ENCODE measurements at places on chromosomes 2 and 18.

DNA sequence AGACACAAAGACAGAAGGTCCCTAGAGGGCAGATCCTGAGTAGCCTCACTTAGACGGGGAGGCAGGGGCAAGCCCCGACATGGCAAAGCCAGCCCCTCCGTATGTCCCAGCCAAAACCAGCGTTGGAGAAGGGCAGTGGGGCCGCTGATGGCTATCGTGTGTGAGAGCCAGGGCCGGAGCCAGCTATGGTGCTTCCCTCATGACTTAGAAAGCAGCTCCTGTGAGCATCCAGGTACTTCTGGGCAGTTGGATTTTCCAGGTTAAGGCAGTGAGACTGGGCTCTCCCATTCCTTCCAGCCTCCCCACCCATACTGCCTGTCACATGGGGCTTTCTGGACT, 31.2 kb upstream of the ROCK2 start:
- no peak for DNase-seq

GRCh38 chr2:171287036-171287571, 126.4 kb upstream of the TLK1 start:
- DNase-seq, result no peak

DNA sequence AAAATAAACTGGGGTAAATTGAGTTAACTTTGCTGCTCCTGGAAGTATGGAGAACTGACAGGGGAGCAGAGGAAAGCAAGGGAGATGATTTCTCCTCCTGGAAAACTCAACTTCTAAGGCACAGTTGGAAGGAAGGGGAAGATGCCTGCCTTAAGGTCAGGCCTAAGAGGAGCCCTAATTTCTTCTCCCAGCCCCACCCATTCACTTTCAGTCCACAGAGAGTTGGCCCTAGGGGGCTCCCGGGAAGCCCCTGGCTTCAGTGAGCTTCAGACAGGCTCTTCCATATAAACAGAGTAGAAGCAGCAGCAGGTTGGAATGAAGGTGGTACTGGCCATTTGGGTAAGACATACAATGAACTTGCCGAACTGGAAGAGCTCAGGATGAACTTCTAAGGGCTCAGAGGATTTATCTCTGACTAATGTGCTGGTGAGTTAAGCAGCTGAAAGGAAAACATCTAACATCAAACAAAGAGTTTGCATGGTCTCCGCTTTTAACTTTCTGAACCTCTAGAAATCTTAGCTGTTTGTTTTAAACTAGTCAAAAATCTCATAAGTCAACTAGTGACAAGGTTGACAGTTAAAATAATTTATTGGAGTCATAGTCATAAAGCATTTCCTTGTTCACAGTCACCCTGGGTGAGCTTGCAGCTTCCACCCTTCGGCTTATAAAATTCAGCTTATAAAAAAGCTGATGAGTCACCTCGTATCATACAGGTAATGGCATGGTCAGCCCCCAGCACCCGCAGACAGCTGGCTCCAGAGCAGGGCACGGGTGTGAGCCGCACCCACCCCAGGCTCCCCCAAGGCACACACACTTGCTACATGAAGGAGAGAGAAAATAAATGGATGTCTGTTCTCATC, 9.8 kb downstream of the MALL start:
- no peak for DNase-seq

- DNase-seq, result no peak
Measured at GRCh38 chr2:169038338-169038757, 7.2 kb upstream of the ABCB11 start.

GRCh38 chr18:76451396-76452331, 43.4 kb downstream of the ZNF516 start:
- no peak for DNase-seq

DNA sequence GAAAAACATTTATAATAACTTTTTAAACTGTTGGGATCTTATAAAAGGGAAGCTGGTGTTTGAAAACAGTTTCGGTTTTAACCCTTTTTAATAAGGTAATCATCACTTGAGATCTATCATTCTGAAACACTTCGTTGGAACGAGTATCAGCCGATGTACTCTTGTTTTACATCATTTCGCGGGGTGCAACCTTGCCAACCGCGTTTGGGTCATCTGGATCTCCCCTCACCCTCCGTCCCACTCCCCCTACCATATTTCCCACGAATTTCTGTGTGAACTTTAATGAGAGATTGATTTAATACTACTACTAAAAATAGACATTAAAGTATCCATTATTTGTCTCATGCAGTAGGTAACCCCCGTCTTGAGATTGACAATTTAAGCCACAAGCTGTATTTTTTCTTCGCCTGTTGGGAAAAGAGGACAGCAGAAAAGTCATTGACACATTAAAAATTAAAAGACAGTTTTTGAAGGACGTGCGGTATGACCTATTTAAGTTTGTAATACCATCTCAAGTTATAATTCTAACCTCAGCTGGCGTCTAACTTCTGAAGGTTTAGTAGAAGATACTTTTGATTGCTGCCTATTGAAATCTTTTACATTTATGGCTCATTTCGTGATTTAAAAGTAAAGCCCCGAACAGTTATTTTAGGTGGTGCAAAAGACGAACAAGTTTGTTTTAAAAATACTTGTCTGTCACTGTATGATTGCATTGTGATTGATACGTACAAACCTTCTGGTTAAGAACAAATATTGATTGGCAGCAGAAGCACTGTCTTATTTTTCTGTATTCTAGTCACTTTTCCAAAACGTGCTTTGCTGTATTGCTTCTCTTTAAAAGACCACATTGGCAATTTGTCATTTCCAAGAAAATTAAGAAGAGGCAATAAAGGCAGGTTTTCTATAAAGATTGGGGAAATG, 1.5 kb downstream of the CREB1 start:
- DNase-seq, result no peak

GRCh38 chr2:187168720-187169713, 279.0 kb downstream of the CALCRL start:
- no peak for DNase-seq

DNA sequence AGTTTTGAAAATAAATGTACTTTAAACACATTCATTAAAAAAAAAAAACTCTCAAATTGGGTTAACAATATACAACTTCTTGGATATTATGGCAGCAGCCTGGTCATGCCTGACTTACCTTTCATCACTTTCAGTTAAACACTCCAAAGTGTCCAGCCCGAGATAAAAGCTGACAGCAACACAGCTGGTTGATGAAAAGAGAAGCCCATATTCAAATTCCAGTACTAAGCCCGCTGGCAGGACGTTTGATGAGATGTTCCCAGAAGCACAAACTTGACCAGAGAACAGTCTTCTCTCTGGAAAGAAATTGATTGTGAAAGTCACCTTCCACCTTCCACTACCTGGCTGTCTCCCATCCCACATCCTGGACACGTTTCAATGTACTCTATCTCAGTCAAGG, 586.3 kb downstream of the TDRD15 start:
- no peak for DNase-seq

- DNase-seq, result no peak
Measured at GRCh38 chr2:72254831-72255451, 107.3 kb upstream of the CYP26B1 start.

GRCh38 chr2:236449167-236449761, 120.4 kb upstream of the ACKR3 start:
- no peak for DNase-seq

- DNase-seq, result no peak
Measured at GRCh38 chr18:36130039-36130831, 536 bp downstream of the ELP2 start.

GRCh38 chr2:27566628-27567027, 16.2 kb upstream of the ZNF512 start:
- DNase-seq, result no peak

DNA sequence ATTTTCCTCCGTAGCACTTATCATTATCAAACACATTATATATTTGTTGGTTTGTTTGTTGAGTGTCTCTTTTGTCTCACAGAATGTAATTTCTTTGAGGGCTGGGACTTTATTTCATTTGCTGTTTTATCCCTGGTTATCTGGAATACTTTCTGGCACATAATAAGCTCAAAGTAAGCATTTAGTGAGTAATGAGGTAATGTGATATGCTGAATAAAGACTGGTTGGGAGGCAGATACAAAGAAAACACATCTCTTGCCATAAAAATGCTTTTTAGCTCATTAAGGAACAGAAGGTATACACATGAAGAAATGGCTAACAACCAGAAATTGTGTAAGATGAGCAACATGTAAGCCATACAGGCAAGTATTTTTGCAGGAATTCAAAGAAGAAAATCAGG, 1411.8 kb downstream of the LRP1B start:
- DNase-seq, result peak; percentile 14

DNA sequence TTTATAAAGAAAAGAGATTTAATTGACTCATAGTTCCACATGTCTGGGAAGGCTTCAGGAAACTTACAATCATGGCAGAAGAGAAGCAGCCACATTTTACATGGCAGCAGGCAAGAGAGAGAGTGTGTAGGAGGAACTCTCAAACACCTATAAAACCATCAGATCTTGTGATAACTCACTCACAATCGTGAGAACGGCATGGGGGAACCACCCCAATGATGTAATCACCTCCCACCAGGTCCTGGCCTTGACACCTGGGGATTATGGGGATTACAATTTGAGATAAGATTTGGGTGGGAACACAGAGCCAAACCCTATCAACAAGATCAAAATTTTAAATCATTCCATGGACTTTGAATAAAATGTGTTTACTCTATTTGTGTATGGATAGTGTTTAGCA, 575.6 kb downstream of the ADCYAP1 start:
- DNase-seq, result no peak

DNA sequence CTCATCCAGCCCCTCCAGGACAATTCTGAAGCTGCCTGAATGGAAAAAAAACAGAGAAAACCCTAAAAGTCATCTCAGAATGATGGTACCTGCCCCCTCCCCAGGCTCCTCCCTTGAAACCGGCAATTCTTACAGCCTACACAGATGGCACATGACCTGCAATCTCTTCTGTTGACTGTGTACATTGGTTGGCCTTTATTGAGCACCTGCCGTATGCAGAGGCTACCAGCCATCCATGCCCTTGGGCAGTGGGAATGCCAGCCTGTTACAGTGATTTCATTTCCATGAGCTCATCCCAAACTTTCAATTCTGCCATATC, 57.1 kb downstream of the EMX1 start:
- no peak for DNase-seq

DNA sequence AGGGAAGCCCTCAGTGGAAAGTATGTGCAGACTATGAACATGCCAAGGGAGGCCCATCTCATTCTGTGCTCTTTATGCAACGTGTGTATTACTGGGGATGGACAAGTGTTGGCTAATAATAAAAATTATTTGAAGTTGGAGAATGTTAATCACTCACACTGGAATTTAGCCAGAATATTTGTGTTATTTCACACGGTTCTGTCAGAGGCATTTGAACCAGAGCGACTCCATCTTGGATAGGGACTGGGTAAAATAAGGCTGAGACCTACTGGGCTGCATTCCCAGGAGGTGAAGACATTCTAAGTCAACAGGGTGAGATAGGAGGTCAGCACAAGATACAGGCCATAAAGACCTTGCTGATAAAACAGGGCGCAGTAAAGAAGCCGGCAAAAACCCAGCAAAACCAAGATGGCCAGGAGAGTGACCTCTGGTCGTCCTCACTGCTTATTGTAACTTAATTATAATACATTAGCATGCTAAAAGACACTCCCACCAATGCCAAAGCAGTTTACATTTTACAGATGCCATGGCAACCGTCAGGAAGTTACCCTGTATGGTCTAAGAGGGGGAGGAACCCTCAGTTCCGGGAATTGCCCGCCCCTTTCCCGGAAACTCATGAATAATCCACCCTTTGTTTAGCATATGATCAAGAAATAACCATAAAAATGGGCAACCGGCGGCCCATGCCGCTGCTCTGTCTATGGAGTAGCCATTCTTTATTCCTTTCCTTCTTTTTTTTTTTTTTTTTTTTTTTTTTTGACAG, 2.6 kb upstream of the FZD5 start:
- DNase-seq, result no peak

DNA sequence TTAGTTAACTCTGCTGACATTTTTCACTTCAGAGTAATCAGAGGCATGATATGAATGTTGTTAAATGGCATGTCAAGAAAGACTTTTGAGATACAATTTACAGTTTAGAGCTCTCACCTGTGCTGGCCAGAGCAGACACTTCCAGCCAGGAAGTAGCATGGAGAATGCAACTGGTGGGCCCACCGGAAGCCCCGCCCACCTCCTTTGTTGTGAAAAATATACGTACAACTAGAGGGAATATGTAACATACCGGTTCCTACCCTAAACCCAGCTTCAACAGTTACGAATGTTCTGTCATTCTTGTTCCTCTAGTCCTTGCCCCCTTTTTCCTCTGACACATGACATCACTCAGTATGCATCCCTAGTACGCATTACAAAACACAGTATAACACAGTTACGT, 70.2 kb upstream of the ITM2C start:
- no peak for DNase-seq

All from NCI-H2081 treated with DMSO at 0.1 percent for 48 hours (cell line).